Mesendoderm (in vitro differentiated cells): ENCODE measurements at places on chromosomes 7 and 10.

DNA sequence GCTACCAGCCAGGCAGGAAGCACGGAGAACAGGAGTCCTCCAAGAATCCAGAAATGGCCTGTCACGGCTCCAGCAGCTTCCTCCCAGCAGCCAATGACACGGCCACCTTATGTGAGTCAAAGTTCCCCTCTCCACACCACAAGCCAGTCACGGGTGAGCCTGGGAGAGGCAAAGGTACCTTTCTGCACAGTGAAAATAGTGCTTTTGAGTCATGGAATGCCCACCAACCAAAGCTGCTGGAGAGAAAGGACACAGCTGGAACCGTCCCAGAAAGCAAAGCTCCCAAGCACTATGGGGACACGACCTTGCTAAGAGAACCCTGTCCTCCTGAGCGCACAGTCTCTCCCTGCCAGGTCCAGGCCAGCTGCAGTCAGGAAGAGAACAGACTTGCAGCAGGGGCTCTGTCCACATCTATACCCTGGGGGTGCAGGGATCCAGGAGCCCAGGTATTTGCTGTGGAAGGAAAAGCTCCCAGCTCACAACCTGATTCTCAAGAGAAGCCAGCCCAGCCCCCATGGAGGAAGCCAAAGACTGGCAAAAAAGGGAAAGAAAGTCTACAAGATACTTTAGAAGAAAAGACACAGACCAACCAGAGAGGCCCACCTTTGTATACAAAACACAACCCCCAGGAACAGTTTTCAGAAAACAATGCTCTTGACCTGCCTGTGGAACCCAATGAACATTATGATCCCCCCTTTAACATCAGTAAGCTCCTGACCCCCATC, 24.4 kb downstream of the C10orf71 start:
- DNase-seq = no peak

DNA sequence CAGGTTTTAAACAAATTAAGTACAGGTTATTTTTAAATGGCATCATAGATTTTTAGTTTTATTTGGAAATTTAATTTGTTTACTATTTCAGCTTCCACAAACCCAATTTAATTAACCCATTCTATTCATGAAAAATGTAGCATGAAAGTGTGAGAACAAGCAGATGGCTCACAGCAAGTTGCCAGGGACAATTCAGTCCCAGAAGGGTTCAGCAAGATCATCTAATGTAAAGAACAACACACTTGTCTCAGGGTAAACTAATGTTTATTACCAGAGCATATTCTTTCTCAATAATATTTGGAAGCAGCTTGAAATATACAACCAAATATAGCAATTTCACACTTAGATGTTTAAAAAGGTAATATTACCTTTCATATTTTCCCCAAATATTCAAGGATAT, 166.9 kb upstream of the SLC13A1 start:
- DNase-seq = no peak

DNA sequence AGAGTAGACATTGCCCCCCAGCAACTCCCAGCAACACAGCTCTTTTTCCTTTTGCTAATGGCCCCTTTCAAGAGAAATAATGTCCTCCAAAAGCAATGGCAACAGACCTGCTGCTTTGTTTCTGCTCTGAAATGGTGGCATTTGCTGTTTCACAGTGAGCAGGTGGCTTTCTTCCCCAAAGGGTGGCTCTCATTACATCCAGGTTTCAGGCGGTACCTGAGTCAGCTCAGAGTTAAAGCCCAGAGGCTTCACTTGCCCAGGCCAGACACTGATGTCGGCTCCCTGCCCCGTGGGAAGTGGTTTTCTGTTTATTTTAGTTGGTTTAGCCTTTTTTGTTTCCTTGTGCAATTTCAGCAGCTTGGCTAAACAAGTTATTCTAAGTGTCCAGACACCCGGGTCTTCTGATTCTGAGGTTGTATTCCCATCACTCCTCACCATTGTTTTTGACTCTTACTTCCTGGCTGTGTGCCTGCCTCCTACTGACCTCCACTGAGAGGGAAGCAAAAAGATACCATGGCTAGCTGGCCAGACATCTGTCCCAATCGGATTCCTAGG, 7.8 kb upstream of the ATOH7 start:
- DNase-seq = no peak

- DNase-seq = no peak
These were observed 158.8 kb upstream of the TAC1 start for GRCh38 chr7:97573065-97573464.

GRCh38 chr7:43479042-43479441, 103.9 kb upstream of the STK17A start:
- DNase-seq = no peak

DNA sequence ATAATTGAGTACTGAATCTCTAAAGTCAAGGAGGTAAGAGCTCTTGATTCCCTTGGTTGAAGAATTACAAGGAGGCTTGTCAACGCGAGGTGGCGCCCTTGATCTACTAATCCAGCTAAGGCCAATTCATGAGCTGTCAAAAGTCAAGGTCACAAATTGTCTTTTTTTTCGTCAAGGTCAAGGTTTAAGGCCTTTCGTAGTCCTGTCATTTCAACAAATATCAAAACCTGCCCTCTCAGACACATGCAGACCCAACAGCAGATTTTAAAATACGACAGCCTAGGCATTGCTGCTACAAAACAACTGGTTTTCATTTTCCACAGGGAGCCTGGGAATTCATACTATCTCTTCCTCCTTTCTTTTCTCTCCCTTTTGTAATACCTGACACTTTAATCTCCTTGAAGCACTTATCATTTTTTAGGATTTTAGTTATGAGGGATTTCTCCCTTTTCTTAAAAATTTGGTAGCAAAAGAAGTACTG, 3.6 kb downstream of the HOXA13 start:
- peak; percentile 83 for DNase-seq

DNA sequence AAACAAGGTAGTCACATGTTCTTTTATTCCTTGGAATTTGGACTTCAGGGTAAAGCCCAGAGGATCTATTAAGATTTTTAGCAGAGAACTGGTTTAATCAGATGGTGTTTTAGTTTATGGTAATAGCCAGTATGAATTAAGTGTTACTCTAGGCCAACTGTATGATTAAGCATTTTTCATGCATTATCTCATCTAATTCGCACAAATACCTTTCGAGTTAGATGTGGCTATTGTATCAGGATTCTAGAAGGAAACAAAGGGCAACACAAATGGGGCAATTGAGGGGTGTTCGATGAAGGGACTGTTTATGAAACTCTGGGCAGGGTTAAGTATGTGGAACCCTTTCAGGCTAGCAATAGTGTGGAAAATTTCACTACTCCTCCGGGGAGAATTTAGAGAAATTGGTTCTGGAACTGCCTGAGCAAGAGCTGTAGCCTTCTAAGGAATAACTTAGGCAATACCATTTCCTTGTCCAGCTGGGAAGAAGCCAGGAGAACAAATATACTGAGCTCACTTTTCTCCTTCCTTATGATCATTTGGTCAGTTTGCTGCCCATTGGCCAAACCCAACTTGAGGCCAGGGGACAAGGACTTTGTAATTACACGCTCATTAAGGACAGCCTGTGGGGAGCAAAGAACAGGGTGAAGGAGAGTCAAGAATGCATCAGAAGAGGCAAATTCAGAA, 319.0 kb upstream of the FZD1 start:
- no peak for DNase-seq

- peak; percentile 10 for DNase-seq
These were observed 361.0 kb downstream of the ETV1 start for GRCh38 chr7:13628239-13629001.

GRCh38 chr7:69668339-69668870, 70.1 kb downstream of the AUTS2 start:
- no peak for DNase-seq

DNA sequence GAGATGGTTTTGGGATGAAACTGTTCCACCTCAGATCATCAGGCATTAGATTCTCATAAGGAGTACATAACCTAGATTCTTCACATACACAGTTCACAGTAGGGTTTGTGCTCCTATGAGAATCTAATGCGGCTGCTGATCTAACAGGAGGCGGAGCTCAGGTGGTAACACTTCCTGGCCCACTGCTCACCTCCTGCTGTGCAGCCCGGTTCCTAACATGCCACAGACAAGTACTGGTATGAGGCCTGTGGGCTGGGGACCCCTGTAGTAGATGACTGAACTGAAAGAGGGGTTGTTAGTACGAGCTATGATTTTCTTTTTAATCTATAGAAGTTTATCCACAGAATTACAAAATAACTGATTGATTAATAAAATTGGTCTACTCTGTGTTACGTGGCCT, 48.1 kb downstream of the DGKB start:
- no peak for DNase-seq

- no peak for DNase-seq
These were observed 28.1 kb upstream of the NFKB2 start for GRCh38 chr10:102367441-102367840.

DNA sequence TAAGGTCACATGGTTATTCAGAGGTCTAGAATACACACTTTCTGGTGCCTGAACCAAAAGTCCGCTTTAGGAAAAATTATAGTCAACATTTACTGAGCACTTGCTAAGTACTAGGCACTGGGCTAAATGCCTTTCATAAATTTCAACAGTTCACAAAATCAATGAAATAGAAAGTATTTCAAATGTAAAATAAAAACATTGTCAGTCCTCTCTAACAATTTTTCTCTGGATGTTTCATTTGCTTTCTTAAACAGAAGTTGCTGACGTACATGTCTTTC, 61.7 kb downstream of the HHEX start:
- no peak for DNase-seq

- DNase-seq = no peak
These were observed 22.0 kb downstream of the INPP5A start for GRCh38 chr10:132559538-132559937.

DNA sequence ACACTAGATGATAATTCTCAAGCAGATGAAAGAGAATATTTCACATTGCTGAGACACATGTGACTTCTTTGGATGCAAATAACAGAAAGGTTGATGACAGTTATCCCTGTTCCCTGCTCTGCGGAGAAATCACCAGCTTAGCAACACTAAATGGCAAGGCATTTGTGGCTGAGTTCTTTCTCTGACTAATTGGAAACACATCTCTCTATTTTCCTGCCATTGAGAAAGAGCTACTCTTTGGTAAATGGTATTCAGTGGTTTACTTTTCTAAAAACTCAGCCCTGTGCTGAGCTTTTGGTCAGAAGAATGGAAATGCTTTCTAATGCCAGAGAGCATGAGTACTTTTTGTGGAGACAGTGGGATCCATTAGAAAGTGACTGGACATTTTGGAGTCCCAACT, 771.4 kb downstream of the LRMDA start:
- DNase-seq = no peak

DNA sequence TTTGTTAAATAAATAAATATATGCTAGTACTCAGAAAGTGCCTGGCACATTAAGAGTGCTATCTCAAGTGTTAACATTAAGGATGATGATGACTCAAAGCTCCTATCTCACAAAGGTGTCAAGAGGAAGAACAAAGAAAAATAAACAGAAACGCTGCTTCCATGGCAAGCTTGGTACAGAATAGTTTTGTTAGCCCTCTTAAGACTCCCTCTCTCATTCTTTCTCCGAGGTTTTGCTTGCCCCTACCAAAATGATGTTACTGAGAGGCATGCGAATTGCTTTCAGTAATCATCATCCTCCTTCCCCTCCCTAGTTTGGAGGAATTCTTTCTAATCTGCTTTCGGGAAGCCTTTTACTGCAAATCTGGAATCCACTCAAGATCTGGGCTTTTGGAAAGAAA, 96.7 kb downstream of the SORCS1 start:
- DNase-seq = peak; percentile 33

GRCh38 chr10:23604613-23605012, 165.7 kb downstream of the OTUD1 start:
- no peak for DNase-seq

DNA sequence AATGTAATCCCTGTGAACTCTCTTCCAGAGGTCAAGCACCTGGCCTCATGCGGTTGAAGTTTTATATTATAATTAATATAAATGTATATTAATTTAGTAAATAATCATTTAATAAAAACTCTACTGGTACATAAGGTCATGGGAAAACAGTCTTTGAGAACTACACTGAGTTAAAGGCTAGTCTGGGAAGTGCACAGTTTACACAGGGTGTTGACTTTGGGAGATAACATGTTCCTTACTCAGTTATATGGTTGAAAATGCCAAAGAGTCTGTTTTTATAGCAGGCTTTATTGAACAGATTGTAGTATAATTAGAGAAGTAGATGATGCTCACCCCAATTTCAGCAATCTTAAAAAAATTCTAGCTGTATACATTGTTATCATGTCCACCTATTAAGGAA, 735.9 kb downstream of the GATA3 start:
- no peak for DNase-seq

DNA sequence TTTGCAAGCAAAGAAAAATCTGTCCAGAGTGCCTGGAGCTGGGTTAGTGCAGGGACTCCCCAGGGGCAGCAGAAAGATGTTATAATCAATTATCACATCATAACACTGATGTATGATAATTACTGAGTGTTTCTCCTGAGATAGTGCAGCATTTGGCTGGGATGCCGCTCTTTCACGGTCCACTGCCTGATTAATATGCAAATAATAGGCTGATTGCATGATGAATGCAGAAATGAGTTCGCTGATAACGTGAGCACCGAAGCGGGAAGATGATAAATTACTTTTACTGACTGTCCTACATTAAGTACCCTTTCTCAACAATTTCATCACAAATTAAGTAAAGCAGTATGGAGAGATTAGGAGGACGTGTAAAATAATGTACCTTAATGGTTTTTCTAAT, 71.4 kb upstream of the SH2B2 start:
- no peak for DNase-seq

GRCh38 chr10:13173616-13174015, 12.3 kb downstream of the MCM10 start:
- DNase-seq = no peak

- no peak for DNase-seq
These were observed 43.8 kb downstream of the CFAP46 start for GRCh38 chr10:132898391-132899053.

DNA sequence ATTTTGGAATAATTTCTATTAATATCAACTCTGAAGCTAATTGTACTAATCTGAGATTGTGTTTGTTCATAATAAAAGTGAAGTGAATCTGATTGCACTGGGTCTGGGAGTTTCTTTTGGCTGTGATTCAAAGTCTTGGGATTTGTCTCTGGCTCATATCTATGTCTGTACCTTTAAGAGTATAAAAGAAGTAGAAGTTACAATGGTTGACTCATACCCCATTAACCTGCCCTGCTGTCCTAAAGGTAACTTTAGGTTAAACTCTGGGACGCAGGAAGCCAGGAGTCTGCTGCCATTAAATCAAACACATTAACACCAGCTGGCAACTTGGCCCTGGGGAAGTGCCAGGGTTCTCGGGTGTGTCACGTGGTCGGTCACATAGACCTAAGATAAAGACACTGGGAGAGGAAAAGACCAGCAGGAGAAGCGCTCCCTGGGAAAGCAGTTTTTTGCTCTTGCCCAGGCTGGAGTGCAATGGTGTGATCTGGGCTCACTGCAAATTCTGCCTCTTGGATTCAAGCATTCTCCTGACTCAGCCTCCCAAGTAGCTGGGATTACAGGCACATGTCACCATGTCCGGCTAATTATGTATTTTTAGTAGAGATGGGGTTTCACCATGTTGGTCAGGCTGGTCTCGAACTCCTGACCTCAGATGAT, 17.8 kb downstream of the SCD start:
- peak; percentile 96 for DNase-seq

DNA sequence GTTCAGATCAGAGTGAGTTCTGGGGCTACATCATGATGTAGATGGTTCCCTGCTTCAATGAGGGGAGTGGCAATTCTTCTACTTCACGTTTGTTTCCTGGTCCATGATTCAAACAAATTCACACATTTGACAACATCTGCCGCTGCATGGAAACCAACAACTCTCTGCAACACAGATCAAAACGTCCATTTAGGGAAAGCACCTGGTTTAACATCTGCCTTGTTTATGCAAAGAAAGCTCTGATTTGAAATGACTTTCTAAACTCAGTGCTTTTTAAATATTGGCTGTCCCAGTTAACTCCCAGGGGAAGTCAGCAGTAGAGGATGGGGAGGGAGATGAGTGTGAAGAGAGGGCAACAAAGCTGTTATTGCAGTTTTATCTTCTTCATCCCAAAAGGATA, 93.8 kb downstream of the GAD2 start:
- DNase-seq = no peak
